ENCODE measurements at places on chromosomes 6 and 20.

DNA sequence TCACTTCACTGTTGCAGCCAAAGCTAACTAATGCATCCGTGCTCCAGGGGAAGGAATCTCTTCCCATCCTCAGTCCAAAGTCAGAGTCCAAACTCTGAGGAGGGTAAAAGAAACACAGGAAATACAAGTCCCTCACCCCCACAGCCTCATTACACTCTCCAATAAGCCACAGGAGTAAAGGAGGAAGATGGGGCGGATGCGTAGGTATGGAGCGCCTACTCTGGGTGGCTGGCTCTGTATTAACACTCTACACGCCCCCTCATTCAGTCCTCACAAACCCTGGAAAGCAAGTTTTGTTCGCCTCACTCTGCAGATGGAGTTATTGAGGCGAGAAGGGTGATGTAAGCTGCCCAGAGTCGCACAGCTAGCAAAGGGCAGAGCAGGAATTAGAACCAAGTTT is 242.9 kb downstream of the NRN1 start:
- DNase-seq, result no peak

DNA sequence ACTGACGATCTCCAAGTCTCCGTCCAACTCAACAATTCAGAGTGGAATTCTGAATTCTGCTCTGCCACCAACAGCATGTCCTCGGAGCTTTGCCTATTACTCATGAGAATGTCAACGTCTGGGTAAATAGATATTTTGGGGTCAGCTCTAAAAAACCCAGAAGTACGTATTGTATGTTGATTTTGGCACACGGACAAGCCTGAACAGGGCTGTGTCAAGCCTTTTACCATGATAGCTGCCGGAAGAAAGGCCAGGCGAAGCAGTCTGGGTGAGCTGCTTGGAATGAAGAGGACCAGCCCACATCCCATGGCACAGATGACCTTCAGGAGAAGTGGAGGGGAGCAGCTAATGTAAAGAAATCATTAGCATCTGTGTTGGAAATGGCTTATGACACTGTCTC is 88.0 kb upstream of the JAG1 start:
- DNase-seq, result no peak

DNA sequence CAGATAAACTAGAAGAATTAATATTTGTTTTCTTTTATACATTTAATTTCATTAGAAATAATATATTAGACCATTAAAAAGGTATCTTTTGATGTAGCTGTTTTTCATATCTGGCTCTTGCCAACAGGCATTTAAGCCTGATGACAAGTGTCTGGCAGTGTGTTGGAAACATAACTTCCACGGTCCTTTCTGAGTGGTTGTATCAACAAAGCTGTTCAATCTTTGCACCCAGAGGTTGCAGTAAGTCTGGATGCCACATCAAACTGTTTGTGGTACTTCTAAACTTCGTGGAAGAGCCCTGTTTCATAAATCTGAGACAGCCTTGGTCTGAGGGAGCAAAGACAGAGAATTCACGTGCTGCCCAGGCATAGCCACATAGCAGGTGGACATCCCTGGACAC is 197.4 kb downstream of the TRDN start:
- DNase-seq, result no peak

GRCh38 chr20:542777-543368 is 717 bp downstream of the CSNK2A1 start:
- no peak for DNase-seq

GRCh38 chr6:13038741-13039190 is 289.6 kb downstream of the TBC1D7 start:
- no peak for DNase-seq

DNA sequence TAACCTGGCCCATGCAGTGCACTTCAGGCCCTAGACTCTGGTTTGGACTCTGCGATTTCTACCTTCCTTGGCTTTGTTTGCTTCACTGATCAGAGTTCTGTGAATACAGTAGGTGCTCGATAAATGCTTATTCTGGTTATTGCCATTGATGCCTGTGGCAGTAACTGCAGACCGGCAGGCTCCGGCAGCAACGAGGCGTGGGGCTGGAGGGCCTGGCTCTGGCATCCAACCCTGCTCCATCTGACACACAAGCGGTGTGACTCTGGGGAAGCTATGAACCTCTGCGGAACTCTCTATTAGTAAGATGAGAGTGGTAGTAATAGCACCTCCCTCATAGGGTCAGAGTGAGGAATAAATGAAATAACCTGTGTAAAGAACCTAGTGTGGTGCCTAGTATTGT is 66.1 kb downstream of the PLG start:
- DNase-seq, result no peak

DNA sequence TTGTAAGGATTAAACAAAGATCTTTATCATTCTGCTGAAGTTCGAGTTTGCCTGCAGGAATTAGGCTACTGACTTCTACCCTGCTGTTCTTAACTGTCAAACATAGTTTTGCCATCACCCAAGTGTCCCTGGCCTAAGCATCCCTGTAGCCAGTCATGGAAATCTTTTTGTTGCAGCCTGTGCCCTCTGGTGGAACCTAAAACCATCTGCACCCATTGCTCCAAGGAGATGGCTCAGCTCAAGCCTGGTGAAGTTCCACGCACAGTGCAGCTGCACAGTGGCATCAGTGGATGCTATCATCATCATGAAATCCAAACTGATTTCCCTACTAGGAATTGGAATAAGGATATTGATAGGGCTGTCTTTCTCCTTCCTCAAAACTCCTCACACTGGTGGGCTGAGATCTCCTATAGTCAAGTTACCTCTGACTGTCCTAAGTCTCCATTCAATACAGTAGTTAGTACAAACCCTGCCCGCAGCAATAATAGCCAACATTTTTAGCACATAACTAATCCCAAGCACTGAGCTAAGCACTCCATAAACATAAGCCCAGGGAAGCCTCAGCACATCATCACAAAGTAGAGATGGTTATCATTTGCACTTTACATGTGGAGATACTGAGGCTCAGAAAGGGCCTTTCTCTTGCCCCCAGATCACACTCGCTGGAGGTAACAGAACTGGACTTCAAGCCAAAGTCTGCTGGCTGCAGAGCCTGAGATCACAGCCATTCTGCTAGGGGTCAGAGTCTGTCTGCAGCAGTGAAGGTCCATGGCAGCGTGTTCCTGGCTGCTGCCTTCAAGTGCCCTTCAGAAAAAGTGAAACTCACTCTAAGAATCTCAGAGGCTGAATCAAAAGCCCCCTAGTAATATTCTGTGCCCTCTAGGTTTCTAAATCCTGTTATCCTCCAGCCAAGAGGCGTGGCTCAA is 77.2 kb upstream of the MC3R start:
- DNase-seq, result no peak
